ENCODE measurements at places on chromosomes 6 and 20.

GRCh38 chr6:76866091-76866915 is 597.0 kb downstream of the HTR1B start:
- DNase-seq, result no peak

DNA sequence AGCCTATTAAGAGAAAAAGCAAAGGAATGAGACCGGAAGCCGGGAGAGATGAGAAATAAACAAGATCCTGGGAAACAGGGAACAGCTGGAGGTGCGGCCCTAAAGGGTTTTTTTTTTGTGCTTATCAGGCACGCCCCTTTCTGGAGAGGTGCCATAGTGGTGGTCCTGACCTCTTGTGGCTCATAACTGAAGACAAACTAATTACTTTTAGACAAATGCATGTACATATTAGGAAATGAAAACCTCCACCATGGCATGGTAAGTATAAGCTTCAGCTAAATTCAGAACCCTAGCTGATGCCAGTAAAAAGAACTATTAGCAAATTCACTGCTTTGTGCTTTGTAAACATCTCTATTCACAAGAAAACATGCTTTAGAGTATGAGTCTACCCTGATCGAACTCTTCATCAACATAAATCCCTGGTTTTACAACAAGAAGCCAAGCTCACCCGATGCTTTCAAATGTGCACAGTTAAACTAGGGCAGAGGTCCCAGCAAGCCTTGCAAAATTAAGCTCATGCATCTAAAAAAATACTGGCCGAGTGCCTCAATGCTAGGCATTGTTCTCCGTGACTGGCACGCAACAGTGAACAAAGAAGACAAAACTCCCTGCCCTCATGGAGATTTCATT is 96.4 kb upstream of the MRPS10 start:
- DNase-seq, result no peak

GRCh38 chr20:4973330-4974097 is 27.8 kb downstream of the SLC23A2 start:
- no peak for DNase-seq

DNA sequence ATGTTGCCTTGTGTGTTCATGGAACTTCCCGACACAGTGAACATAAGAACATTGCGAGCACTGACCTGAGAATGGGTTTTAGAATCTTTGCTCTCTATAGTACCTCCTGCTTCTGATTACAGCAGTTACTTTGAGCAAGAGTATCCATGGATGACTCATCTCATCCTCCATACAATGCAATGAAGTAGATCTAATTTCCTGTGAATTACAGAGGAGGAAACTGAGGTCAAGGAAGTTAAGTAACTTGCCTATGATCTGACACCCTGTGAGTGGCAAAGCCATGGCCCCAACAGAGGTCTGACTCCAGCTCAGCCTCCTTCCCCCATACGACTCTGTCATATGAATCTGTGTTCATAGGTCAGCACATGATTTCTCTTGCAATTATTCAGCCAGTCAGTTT is 518.1 kb downstream of the TFAP2A start:
- DNase-seq, result no peak

GRCh38 chr6:16730738-16731477 is 30.4 kb downstream of the ATXN1 start:
- no peak for DNase-seq

DNA sequence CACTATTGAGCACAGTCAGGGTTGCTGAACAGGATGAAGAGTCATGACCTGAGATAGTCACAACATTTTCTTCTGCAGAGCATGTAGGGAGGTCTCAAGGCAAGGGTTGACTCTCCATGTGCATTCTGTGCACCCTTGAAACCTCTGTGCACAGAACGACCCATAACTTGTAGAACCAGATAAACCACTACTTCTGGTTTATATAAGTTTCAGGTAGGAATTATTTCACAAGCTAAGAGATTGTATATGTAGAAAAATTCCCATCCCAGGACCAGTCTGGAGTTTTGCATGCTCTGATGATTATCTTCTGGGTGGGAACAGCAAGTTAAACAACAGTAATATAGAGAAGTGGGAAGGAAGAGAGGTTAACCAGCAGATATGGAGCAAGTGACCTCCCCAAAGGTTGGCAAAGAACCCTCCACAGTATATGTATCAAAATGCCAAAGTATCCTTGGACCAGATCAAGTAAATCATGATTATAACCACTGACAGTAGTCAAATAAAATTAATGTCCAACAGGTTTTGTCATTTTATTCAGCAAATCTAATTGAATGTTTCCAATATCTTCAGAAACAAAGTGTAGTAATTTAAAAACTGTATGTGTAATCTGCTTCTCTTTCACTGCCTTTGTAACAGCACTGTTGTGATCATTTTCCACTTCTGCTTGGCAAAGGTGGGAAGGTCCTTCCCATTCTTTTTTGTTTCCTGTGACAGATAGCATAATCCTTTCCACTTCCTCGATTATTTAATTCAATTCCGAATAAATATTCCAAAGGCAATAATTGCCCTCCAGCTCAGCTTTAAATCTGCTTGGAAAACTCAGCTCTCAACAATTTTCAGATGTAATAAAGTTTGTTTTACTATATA is 104.4 kb downstream of the SYNE1 start:
- DNase-seq, result no peak

GRCh38 chr6:108655806-108656651 is 95.3 kb downstream of the FOXO3 start:
- no peak for DNase-seq

- no peak for DNase-seq
Observed at GRCh38 chr6:151665329-151665728, 142.2 kb upstream of the ESR1 start.

- DNase-seq, result no peak
Observed at GRCh38 chr20:32871627-32872160, 13.0 kb downstream of the EFCAB8 start.

GRCh38 chr6:16778521-16778920 is 17.3 kb upstream of the ATXN1 start:
- DNase-seq, result no peak

DNA sequence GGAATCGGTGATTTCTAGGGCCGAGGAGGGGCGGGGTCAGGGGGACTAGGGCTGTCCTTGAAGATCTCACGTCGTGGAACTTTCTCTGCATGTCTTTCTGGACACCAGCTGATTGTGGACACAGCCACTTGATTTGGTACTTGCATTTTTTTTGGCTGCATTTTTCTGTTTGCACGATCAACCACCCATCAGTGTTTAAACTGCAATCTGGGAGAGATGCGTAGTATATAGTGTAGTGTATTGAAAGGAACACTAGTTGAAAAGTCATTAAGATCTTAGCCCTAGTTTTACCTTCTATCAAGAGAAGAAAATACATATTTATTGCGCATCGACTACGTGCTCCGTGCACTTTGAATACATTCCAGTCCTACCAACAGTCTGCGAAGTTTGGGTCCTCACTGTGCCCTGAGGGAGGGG is 657 bp downstream of the NT5DC1 start:
- no peak for DNase-seq

- no peak for DNase-seq
Observed at GRCh38 chr6:22145823-22146677, 150.8 kb downstream of the PRL start.

DNA sequence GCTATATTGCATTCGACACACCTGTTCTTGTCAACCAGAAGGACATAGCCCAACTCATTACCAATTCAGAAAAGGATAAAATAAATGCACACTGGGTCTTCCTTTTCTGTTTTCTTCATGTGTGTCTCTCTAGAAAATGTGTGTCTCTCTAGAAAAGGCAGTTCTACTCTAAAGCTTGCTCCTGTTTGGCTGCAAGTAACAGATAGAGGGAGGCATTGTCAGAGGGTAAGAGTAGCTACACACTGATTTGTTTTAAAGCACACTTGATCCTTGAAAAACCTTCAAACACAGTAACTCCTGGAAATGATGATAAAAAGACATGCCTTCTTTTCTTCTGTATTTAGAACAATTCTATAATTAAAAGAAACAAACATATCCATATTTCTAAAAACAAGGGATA is 21.3 kb downstream of the GRM1 start:
- no peak for DNase-seq

DNA sequence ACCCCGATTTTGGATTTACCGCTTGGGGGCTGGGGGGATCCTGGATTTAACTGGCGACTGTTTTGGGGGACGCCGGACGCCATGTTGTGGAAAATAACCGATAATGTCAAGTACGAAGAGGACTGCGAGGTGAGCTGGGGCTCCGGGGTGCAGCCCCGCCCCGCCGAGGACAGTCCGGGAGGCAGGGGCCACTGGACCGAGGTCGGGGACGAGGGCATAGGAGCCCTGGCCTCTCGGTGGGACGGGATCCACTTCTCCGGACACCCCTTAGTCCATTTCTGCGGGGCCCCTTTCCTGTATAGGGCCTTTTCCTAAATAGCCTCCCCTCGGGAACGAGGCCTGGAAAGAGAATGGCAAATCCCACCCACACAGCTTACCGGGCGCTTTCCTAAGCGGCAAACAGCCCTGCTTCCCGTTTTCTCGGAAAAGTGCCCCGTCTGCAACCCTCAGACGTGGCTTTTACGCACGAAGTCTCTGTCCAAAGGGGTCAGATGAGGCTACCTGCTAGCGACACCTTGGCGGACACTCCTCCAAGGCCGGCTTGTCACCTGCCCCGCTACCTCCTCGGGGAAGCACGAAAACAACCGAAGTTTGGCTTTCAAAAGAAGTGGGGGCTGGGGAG is 469 bp downstream of the TFAP2C start:
- DNase-seq, result no peak

GRCh38 chr20:56245761-56246160 is 2.8 kb upstream of the MC3R start:
- no peak for DNase-seq

GRCh38 chr6:162190981-162191380 is 536.6 kb downstream of the PRKN start:
- no peak for DNase-seq

DNA sequence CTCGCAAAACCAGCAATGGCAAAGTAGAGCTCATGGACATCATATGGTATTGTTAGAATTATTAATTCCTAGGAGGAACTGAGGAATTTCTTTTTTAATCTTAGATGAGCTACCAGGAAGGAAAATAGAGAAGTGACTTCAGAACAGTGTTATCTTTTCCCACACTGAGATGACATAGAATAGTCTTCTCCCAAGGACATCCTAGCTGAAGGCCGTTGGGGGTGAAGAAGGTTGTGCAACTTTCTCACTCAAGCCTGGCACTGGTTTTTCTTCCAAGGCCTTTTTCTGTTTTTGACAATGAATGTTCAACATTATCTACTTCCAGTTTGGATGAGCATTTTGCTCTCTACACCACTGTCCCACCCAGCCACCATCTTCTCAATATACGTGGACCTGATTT is 35.8 kb upstream of the MAS1 start:
- DNase-seq, result no peak

- DNase-seq, result no peak
Observed at GRCh38 chr6:107419733-107420132, 39.6 kb downstream of the PDSS2 start.

DNA sequence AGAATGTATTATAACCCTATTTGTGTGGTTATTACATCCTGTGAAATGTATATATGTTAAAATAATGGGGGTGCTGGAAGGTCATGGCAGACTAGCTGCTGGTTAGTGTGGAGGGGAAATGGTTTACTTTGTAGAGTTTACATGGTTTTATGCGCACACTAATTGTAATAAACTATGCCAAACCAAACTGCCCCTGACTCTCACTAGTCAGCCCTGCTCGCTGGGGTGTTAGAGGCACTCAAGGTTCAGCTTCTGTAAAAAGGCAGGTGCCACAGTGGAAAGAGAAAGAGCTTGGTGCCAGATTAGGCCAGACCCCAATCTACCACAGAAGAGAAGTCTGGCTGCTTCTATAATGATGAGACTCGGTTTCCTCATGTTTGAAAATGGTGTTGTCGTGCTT is 52.7 kb downstream of the GOPC start:
- DNase-seq, result no peak

GRCh38 chr20:41540918-41541317 is 77.3 kb downstream of the CHD6 start:
- DNase-seq, result no peak

GRCh38 chr6:26431258-26432172 is 8.8 kb upstream of the BTN3A3 start:
- no peak for DNase-seq

DNA sequence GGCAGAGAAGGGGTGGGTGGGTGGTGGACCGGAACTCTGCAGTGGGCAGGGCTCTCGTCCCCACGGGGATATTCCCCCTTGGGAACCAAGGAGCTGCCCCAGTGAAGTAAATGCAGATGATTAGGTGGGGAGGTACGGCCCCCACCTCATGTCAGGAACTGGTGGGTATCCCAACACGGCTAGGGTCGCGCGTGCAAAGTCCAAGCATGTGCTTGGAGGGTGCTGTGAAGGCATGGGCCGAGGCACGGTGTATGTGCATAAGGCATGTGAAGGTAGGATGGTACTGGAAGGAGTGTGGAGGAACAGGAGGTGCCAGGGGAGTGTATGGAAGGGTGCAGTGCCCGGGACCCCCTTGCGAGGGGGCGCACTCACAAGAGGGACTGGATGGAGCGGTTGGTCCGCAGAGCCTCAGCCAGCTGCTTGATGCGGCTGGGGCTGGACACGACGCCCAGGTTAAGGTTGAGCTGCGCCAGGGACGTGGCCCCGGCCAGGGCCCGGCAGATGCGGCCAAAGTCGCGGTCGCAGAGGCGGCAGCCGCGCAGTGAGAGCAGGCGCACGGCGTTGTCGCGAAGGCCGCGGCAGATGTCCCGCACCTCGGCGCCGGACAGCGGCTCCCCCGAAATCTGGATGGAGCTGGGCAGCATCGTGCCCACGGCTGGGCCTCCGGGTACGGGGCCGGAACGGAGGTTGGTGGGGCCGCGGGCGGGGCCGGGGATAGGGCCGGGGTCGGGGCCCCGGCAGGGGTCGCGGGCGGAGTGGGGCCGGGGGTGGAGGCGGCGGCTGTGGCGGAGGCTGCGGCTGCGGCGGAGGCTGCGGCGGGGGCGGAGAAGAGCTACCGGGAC is 783 bp downstream of the LRRC73 start:
- DNase-seq, result no peak

DNA sequence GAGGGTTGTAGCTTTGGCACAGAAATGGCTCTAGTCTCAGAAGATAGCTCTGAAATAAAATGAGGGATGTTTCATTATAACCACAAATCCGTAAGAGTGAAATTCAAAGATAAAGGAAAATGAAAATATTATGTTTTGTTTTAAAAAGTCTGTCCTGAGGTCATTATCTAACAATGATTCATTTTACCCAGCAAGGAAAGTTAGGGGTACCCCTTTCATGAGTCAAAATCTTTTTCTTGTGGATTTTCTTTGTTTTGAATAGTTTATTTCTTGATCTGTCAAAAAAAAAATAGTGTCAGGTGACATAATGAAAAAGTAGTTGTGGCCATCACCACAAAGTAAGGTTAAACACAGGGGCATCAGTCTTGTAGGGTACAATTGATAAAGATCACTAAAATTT is 59.7 kb upstream of the MYB start:
- no peak for DNase-seq

DNA sequence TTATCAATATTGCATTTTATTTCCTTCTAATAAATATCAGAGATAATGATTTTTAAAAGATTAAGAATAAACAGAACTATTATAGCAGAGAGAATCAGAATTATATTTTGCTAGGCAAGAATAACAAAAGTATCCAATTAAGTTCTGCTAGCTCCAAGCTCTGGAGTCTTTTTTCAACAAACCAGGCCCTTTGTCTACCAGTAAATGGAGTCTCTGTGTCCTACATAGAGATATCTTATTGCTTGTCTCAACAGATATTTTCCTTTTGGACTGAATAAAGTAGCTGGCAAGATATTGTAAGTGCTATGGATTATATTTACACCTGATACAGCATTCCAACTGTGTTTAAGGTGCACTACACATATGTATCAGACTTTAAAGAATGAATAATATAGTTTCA is 107.1 kb downstream of the DST start:
- DNase-seq, result no peak

Measured in esophagus squamous epithelium (tissue), 5 donors.